ENCODE measurements at places on chromosomes 1 and 21. TPM values are rescaled to one million over a fixed set of nuclear protein-coding genes. Genes with fewer than 3 reads are reported as not detected.

- no peaks in the 10 kb centered on the region for H3K36me3 ChIP-seq
- H3K27ac ChIP-seq, result no peak overlapping the region
- H3K27me3 ChIP-seq, result peaks cover 7% of the 10 kb centered on the region
- H3K4me3 ChIP-seq, result no peak overlapping the region
- no peaks in the 10 kb centered on the region for H3K4me1 ChIP-seq
These were observed 86.7 kb downstream of the S1PR1 start for GRCh38 chr1:101323535-101323934.

PFKFB2 gene
- total RNA-seq, result 1.3 TPM

DNA sequence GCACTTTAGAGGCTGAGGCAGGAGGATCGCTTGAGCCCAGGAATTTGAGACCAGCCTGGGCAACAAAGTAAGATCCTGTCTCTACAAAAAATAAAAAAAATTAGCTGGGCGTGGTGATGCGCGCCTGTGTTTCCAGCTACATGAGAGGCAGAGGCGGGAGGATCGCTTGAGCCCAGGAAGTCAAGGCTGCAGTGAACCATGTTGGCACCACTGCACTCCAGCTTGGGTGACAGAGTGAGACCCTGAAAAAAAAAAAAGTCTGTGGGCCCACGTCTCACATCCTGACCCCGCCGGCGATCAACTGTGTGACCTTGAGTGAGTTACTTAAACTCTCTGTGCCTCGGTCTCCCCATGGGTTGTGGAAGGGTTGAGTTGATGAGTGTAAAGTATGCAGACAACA lies 12.7 kb upstream of the ZBTB21 start:
- H3K36me3 ChIP-seq, result no peaks in the 10 kb centered on the region
- DNase-seq, result no peak
- no peak overlapping the region for H3K4me3 ChIP-seq
- H3K27ac ChIP-seq, result no peak overlapping the region

- no peaks in the 10 kb centered on the region for H3K27me3 ChIP-seq
- peak; percentile 82 for DNase-seq
These were observed 40.2 kb downstream of the APP start for GRCh38 chr21:26130249-26130881.

GRCh38 chr1:232938926-232939325 lies 11.5 kb upstream of the NTPCR start:
- no peak for DNase-seq
- no peak overlapping the region for H3K4me3 ChIP-seq
- no peaks in the 10 kb centered on the region for H3K36me3 ChIP-seq
- H3K27ac ChIP-seq, result no peak overlapping the region
- H3K4me1 ChIP-seq, result peaks cover 2% of the 10 kb centered on the region
- H3K27me3 ChIP-seq, result no peaks in the 10 kb centered on the region

DNA sequence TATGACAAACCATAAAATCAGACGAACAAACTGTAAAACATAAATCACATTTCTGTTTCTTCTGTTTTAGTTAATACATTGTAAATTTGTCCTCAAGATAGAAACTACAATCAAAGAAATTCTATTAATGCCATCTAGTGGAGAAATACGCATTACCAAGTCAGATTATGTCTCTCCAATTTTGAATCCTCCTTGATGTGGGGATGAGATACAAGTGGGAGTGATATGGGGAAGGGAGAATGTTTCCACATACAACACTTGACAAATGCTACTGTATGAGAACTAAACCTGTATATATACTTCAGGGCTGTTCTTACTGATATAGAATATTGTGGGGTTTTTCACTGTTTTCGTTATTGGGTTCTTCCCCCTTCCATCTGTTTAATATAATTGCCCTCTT lies 2.6 kb downstream of the HFM1 start:
- no peaks in the 10 kb centered on the region for H3K4me1 ChIP-seq
- peak; percentile 20 for DNase-seq
- H3K4me3 ChIP-seq, result no peak overlapping the region
- H3K36me3 ChIP-seq, result no peaks in the 10 kb centered on the region

DNA sequence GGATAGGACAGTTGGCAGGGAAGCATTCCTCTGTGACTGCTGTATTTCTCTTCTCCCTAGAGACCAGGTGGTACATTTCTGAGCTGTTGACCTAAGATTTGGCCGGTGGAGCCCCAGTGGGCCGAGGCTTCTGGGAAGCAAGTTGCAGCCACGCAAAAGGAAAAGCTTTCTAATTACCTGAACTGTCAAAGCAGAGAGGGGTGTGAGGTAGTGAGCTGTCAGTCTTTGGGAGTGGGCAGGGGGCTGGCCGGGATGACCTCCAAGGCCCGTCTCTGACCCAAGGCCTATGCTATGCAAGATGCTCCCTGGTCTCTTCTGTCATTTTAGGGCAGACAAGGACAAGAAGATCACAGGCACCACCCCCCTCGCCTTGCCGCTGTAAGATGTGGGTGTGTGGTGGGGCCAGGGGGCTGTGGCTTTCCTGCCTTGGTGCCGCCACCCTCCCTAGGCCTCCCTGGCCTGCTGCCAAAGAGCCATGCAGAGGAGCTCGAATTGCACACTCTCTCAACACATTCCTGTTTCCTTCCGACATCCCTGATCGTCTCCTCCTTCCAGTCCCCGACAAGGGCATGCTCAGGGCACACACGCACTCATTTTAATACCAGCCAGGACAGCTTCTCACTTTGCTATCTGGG lies 7.7 kb downstream of the PADI1 start:
- H3K36me3 ChIP-seq, result no peaks in the 10 kb centered on the region
- H3K27me3 ChIP-seq, result peaks cover 6% of the 10 kb centered on the region
- peak overlapping the region; percentile 21 for H3K27ac ChIP-seq

DNA sequence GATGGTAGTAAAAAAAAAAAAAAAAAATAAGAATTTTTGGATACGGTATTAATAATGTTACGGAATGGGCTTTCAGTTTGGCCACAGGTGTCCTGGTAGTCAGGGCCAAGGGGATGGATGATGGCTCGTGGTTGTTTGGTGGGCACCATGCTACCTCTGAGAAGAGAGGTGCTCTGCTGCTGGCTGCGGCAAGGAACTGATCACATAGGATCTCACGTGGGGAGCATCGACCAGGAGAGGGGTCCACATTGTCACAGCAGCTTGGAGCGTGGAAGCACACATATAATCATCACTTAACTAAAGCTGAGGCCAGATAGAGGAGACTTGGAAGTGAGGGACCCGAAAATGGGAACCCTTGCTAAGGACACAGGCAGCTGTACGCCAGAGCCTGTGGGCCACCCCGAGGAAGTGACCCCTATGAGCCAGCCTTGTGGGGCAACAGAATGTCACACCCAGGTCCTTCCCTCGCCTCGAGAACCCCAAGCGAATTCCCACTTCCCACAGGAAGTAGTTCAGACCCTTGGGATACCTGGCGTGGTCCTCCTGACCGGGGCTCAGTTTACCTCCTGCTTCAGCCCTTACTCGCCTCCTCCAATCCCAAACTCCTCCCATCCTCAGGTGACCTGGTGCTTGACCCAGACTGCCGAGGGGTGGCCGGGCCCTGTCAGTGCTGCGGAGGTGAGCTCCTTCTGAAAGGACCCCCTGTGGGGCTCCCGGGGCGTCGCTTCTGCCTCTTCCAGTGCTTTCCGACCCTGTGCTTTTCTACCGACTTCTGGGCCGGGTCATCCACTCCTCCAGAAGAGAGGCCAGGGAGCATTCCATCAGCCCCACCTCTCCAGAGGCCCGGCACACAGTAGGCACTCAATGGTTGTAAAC lies 222.0 kb downstream of the CAMTA1 start:
- no peak overlapping the region for H3K27ac ChIP-seq
- no peaks in the 10 kb centered on the region for H3K36me3 ChIP-seq
- no peaks in the 10 kb centered on the region for H3K4me1 ChIP-seq
- H3K27me3 ChIP-seq, result peaks cover 25% of the 10 kb centered on the region
- no peak overlapping the region for H3K4me3 ChIP-seq
- DNase-seq, result no peak

SWT1 gene
- 2.7 TPM for total RNA-seq

GRCh38 chr1:5416518-5416917 lies 575.7 kb downstream of the NPHP4 start:
- no peak overlapping the region for H3K4me3 ChIP-seq
- H3K36me3 ChIP-seq, result no peaks in the 10 kb centered on the region
- H3K27me3 ChIP-seq, result no peaks in the 10 kb centered on the region
- no peak for DNase-seq

- peak; percentile 62 for DNase-seq
- peaks cover 2% of the 10 kb centered on the region for H3K4me1 ChIP-seq
- no peak overlapping the region for H3K4me3 ChIP-seq
- no peak overlapping the region for H3K27ac ChIP-seq
These were observed 343.1 kb upstream of the DUSP10 start for GRCh38 chr1:222084996-222085395.

- H3K36me3 ChIP-seq, result no peaks in the 10 kb centered on the region
- no peaks in the 10 kb centered on the region for H3K27me3 ChIP-seq
- DNase-seq, result no peak
- no peak overlapping the region for H3K27ac ChIP-seq
- no peak overlapping the region for H3K4me3 ChIP-seq
- H3K4me1 ChIP-seq, result no peaks in the 10 kb centered on the region
These were observed 35.1 kb downstream of the PRDM16 start for GRCh38 chr1:3103967-3104677.

DNA sequence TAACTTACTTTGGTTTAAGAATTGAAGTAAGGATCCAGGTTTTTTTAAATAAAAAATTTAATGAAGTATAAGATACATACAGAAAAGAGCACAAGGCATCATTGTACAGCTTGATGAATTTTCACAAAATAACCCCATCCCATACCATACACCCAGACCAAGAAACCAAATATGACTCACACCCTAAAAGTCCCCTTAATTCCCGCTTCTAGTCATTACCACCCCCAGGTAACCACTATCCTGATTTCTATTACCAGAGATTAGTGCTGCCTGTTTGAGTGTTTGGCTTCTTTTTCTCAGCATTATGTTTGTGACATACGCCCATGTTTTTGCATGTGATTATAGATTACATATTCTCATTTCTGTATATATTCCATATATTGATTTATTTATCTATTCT lies 98.5 kb upstream of the HIVEP3 start:
- no peak for DNase-seq
- no peak overlapping the region for H3K4me3 ChIP-seq
- no peaks in the 10 kb centered on the region for H3K36me3 ChIP-seq
- H3K4me1 ChIP-seq, result peaks cover 3% of the 10 kb centered on the region
- H3K27me3 ChIP-seq, result no peaks in the 10 kb centered on the region

DNA sequence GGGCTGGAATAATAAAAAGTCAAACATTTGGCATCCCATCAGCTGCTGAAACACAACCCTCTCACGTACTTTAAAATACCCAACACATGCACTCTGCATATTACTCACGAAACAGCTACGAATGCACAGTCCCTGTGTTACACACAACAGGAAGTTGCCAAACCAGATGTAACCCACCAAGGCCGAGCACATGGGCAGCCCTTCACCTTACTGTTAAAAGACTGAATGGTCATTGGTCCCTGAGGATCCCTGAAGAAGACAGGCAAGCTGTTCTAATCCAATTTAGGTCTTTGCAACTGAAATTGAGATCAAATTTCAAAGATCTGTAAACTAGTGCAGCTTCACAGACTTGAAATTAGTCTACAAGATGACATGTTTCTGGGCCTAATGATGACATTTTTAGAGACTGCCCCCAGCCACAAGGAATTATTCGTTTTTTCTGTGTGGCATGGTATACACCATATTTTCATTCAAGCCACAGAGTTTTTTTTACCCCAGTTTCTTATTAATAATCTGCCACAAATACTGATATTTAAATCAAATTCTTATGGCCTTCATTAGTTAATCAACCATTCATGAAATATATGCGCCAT lies 25.6 kb upstream of the IER5 start:
- H3K4me1 ChIP-seq, result peaks cover 3% of the 10 kb centered on the region
- H3K27ac ChIP-seq, result no peak overlapping the region
- H3K36me3 ChIP-seq, result no peaks in the 10 kb centered on the region

SPRR2E gene
- not detected for total RNA-seq

DNA sequence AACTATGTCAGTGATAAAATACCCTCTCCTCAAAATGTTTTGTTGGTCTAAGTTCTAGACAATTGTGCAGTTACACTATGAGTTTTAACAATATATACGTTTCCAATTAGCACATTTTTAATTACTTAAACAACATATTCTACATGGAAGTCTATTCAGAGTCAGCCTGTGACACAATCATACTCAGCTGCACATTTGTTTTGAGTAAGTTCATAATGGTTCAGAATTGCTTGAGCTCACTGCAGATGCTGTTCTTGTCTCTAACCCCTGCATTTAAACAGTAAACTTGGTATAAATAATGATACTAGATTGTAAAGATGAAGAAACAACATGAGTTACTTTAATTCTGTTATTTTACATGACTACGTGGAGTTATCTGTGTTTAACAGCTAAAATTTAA lies 30.6 kb downstream of the CDKN2C start:
- H3K27me3 ChIP-seq, result no peaks in the 10 kb centered on the region
- DNase-seq, result no peak
- H3K36me3 ChIP-seq, result no peaks in the 10 kb centered on the region
- H3K27ac ChIP-seq, result no peak overlapping the region
- no peaks in the 10 kb centered on the region for H3K4me1 ChIP-seq

DNA sequence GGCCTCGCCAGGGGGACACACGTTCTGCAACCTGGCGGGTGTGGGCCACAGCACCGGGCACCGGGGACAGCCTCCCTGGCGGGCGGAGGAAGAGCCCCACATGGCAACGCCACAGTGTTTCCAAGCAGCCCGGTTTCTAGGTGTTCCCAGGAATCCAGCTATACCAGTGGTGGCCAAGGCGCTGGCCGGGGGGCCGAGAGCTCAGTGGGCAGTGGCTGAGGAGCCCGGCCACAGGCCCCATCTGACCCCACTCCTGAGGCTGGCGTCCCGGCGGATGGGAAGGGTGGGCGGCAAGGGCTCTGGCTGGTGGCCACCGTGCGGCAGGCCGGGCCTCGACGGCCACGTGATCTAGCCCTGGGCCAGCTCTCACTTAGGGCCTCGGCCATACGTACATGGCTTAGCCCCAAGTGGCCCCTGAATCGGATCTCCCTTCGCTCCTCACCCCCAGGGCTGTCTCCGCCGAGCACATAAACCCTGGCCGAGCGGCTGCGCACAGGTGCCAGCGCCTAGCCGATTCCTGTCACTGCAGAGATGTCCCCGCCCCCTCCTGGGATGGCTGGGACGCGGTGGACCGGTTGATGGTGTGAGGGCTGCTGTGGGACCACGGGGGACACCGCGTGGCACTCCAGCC lies 68.7 kb downstream of the MORN1 start:
- H3K36me3 ChIP-seq, result no peaks in the 10 kb centered on the region
- peaks cover 6% of the 10 kb centered on the region for H3K27me3 ChIP-seq
- H3K4me3 ChIP-seq, result no peak overlapping the region
- H3K27ac ChIP-seq, result peak overlapping the region; percentile 43

SPRR1B gene
- not detected for total RNA-seq

DNA sequence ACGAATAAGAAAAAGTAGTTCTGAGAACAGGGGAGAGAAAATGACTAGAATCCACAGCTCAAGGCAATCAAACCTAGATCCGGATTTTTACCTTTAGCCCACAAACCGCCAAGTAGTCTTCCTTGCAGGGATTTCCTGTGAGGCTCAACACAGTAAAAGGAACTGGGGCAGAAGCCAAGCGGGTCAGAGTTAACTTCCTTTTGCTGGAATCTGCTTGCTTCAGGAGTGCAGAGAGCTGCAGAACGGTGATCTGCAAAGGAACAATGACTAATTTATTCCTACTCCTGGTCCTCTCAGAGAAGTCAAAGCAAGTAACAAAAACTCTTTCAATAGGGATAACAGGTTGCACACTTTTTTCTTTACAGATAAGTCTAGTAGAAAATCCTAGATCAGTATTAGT lies 53.4 kb downstream of the UBR4 start:
- no peak overlapping the region for H3K27ac ChIP-seq
- H3K36me3 ChIP-seq, result peaks cover 81% of the 10 kb centered on the region
- no peaks in the 10 kb centered on the region for H3K4me1 ChIP-seq
- no peaks in the 10 kb centered on the region for H3K27me3 ChIP-seq
- H3K4me3 ChIP-seq, result no peak overlapping the region

Data from IMR-90 (cell line).